ENCODE measurements at places on chromosomes 13 and 19.

DNA sequence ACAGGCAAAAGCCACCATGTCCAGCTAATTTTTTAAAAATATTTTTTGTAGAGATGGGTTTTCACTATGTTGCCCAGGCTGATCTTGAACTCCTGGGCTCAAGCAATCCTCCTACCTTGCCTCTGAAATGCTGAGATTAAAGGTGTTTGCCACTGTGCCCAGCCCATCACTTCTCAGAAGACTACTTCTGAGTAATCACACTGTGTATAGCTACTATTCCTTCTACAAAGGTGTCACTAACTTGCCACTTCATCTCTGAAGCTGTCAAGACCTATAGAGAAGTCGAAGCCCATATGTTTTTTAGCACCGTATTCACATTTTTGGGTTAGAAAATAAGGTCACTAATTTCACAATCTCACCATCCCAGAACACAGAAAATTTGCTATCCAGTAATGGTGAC is 36.0 kb upstream of the FNDC3A start:
- DNase-seq, result no peak

DNA sequence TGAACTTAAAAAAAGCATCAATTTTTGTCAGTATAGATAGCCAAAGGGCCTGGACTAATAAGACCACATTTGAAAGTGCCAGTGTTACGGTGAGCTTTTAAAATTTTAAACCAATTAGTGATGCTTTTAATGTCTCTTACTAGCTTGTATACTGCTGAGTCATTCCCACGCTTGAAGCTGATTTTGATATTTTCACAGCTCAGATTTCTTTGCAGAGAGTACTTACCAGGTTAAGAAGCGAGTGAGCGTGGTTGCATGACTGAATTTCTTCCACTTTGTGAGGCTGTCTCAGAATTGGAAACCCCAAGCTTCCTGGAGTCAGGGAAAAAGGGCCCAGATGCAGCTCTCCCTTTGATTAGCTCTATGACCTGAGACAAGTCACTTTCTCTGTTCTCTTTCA is 74.5 kb upstream of the NBEA start:
- no peak for DNase-seq

- no peak for DNase-seq
These were observed 27.0 kb upstream of the TPT1 start for GRCh38 chr13:45368005-45368404.

DNA sequence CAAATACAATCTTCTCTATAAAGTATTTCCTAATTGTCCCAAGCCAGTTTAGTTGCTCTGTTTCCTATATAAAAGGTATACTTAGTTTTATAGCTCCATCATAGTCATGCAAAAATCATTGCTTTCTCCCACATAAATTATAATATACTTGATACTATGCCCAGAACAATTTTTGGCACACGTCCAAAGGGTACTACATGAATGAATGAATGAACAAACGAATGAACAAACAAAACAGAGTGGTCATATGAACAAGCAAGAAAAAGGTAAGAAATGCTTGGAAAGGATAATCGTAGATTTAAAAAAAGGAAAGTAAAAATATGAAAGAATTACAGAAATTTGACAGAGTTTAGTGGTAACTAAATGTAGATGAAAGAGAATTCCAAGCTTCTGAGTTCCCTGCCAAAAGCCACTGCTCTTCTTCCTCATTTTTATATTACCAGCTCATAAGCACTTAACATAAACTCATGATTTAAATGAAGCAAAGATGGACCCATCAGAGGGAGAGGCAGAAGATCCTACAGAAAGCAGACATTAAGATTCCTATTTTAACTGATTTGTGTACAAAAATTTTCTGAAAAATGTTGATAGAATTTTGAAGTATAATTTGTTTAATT is 123.2 kb downstream of the ENOX1 start:
- no peak for DNase-seq

GRCh38 chr13:20997301-20998161 is 63.9 kb downstream of the LATS2 start:
- DNase-seq, result peak; percentile 80

- peak; percentile 43 for DNase-seq
These were observed 28.6 kb upstream of the VSTM2B start for GRCh38 chr19:29497241-29497640.

GRCh38 chr13:30870049-30870884 is 35.8 kb upstream of the MEDAG start:
- DNase-seq, result peak; percentile 96

DNA sequence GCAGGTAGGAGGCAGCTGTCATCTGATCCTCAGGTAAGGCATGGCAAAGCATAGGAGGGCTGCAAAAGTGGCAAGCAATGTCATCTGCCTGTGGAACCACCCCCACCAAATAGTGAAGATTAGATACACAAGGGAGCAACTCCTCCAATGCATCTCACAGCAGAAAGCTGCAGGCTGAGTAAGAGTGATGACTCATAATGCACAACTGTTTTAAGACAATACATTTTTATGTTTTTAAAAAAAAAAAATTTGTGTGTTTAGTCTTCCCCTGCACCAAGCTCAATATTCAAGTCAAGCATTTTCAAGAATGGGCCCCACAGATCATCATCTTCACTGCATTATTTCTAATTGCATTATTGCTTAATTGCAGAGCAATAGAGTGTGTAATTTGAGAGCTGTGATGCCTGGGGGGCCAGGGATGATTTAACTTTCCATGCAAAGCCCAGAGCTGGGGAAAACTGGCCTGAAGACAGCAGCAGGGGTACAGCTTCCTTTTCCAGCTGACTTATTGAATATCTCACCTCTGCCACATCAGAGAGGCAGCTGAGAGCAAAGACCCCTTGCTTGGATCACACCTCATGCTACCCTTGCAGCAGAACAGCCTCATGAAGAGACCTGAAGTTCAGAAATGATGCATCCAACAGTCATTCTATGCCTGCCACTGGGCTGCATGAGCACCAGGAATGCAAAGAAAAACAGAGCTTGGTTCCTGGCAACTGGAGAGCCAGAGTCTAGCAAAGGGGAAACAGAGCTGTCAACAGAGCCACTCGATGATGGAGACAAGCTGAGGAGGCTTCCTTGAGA is 22.7 kb upstream of the POP4 start:
- no peak for DNase-seq

GRCh38 chr13:110498327-110498726 is 63.2 kb downstream of the RAB20 start:
- DNase-seq, result no peak

GRCh38 chr13:27279506-27279905 is 8.9 kb downstream of the RASL11A start:
- no peak for DNase-seq

GRCh38 chr19:37980419-37981170 is 73.6 kb downstream of the SIPA1L3 start:
- DNase-seq, result no peak

DNA sequence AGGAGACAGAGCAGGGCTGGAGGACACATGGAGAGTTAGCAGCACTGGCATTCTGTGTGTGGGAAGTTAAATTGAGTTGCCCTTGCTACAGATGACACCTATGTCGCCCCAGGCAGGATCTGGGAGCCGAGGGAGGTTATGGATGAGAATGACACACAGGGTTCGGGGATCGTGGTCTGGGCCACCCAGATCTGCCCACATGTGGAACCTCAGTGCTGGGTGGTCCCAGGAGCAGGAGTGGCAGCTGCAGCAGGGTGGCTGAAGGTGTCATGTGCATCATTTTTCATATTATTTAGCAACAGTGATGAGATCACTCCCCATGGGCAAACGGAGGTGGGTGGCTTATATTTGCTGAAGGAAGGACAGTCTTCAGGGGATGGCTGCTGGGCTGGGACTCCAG is 3.2 kb downstream of the IL17D start:
- no peak for DNase-seq

- DNase-seq, result no peak
These were observed 12.8 kb downstream of the SCGB2B2 start for GRCh38 chr19:34664168-34664567.

DNA sequence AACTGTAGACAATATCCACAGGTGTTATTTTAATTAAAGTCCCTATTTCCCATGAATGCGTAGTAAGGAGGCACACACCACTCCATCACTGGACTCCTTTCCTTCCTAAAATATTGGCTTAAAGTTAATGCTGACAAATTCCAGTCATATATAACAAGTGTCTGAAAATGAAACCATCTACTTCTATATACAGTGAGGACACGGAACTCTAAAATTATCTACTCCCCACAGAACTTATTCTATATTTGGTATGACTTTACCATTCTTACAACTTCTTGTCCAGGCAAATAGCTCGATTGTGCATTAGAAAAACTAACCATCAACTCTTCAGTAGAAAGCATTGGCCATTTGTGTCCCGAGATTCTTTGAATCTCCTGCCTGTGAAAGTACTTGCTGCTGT is 1560.2 kb downstream of the EFNB2 start:
- DNase-seq, result no peak

GRCh38 chr19:38417544-38418506 is 8.2 kb downstream of the RASGRP4 start:
- peak; percentile 65 for DNase-seq

DNA sequence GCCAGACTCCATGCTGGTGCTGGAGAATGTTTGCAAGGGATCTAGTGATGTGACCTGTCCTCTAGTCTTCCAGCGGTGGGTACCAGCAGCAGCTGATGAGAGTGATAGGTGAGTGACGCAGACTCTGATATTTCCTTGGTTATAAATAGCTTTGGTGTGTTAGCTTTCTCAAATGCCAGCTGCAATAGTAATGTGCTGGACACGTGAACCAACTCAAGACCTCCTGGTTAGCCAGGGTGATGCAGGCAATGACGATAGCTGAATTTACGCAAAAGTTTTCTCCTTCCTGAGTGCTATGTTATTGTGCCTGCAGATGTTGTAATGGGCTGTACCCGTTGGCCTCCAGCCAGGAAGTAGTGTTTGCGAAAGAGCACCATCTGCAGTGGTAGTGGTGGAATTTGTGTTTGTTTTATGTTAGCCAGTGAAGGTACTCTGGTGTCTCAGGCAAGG is 129.5 kb downstream of the CYSLTR2 start:
- DNase-seq, result peak; percentile 80

GRCh38 chr13:89352384-89352783 is 1681.2 kb downstream of the SLITRK5 start:
- no peak for DNase-seq

- DNase-seq, result no peak
These were observed 88.8 kb downstream of the KCTD12 start for GRCh38 chr13:76797361-76797760.

- no peak for DNase-seq
These were observed 46.3 kb upstream of the MTIF3 start for GRCh38 chr13:27496536-27497273.

- no peak for DNase-seq
These were observed 225.3 kb downstream of the GGACT start for GRCh38 chr13:100363285-100363711.

GRCh38 chr19:38152461-38153379 is 71.3 kb downstream of the DPF1 start:
- no peak for DNase-seq

DNA sequence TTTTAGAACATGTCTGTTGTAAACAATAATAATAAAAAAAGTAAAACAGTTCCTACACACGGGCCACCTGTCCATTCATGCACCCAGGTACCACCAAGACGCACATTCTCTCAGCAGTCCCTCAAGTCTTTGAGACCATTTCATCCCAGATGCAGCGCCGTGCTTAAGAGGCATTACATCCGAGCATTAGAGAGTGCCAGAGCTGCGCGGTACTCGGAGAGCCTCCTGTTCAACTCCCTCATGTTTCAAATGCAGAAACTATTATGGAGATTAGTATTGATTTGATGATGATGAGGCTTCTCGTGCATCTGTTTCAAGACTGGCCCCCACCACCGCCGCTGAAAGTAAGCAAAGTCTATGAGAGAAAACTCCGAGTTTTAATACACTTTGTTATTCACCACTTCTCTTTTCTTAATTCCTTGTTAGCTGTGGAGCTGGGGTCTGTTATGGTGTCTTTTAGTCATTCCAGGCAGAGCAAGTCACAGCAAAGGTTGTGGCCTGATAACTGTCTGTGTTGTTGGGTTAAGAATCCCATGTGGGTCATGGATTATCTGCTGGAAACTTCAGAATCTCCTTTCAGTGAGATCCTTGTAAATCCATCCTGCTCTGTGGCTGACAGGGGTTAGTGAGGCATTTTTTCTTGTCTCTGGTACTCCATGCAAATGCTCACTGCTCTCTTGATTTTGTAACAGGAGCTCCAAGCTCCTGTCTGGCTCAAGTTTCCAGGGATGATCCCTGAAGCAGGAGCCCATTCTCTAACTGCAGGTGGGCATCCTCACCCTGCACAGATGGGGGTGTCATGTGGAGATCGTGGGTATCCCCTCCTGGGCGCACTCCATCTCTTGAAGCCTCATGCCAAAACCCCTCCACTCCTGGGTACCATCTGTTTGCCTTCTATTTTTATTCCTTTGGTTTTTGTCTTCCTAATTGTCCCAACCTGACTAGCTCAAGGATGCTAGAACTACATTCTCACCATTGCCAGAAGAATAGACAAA is 74.9 kb upstream of the MTIF3 start:
- DNase-seq, result no peak

DNA sequence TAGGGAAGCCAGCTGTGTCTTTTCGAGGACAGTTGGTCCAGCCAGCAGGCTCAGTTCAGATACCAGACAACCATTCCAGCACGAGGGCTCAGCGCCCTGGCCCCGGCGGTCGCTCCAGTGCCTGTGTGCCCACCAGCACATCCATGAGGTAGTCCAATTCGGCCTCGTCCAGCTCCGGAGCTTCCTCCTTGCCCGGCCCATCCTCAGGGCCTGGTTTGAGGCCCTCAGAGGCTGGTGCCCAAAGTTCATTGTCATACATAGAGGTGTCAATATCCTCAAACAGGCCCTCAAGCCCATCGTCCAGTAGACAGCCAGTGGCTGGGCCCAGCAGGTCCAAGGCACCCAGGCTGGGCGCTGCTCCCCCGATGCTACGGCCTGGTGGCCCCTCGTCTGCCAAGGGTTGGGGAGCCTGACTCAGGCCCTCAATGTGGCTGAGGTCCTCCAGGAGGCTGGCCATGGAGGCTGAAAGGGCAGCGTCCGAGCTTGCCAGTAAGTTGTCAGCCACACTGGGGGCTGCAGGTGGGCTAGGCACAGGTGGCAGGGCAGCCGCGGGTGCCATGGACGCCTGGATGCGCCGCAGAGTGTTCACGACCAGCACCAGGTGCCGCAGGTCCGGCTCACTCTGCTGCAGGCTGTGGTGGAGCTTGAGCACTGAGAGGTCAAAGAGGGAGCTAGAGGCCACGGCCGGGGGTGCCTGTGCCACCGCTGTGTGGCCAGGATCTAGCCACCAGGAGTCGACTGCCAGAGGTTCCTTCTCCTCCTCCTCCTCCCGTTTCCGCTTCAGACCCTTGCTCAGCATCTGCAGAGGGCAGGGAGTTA is 2.8 kb downstream of the SERTAD1 start:
- DNase-seq, result peak; percentile 87

- peak; percentile 46 for DNase-seq
These were observed 30.7 kb upstream of the VSTM2B start for GRCh38 chr19:29495091-29495490.

- DNase-seq, result no peak
These were observed 3.4 kb upstream of the RPS11 start for GRCh38 chr19:49492573-49493405.

DNA sequence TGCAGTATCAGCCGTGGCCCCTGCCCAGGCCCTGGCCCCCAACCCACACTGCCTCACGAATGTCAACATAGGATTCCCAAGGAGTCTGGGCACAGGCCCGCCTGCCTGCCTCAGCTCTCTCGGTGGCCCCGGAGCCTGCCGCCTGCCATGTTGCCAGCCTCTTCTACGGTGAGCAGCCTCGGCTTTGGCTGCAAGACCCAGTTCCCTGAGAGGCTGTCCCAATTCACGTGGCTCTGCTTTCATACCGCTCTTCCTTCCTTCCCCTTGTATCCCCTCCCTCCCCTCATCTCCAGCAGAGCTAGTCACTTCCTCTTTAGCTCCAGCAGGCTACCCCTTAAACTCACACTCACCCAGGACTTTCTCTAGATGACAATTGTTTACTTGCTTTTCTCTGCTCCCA is 42.7 kb downstream of the SERP2 start:
- no peak for DNase-seq

All from lower leg skin (tissue), 4 donors.